Stimulated activated CD4-positive, alpha-beta T cell treated with anti-CD3 and anti-CD28 coated beads, Interleukin-4, amount 100 ng/mL, for 24 hours (primary cell): ENCODE measurements at places on chromosomes 1 and 21.

GRCh38 chr1:56833088-56833487 lies 13.9 kb upstream of the FYB2 start:
- DNase-seq, result no peak

DNA sequence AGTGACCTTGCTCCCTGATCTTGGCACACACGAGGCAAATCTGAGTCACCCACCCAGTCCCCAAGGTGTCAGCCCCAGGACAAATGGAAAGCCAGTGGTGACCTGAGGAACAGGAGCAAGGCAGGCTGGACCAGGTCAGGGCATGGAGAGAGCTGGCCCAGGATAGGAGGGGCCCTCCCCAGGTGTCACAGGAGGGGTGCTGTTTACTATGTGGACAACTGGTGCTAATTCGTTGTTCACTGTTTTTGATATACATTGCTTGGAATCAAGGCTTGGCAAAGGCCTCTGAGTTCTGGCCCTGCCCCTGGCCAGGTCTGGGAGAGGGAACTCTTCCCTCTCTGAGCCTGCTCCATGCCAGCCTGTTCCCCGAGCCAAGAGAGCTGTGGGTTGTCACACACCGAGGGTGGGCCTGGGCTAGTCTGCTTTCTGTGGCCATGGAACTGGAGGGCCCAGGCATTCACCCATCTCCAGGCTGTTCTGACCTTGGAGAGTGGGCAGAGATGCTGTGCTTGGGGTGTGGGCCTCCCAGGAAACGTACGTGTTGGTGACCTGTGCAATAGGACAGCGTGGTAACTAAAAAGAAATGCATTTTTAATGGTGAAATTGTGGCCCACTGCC lies 41.8 kb downstream of the CRYAA start:
- no peak for DNase-seq

- no peak for DNase-seq
Observed at GRCh38 chr1:187078321-187078720, 249.6 kb downstream of the PLA2G4A start.

DNA sequence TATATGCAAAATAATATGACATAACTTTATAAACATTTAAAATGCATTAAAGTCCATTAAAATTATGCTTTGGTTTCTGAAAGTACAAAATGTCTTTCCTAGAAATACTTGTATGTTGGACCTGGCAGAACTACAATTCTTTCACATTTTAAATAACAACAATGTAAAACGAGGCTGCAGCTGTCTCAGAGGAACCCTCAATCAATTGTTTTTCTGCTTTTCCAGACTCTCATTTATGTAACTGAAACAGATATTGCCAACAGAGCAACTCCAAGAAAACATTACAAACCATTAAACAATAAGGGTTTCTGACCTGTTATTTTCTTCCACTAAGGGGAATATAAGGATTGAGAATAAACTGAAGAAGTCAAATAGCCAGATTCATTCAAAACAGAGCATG lies 1193.4 kb downstream of the NCAM2 start:
- no peak for DNase-seq

DNA sequence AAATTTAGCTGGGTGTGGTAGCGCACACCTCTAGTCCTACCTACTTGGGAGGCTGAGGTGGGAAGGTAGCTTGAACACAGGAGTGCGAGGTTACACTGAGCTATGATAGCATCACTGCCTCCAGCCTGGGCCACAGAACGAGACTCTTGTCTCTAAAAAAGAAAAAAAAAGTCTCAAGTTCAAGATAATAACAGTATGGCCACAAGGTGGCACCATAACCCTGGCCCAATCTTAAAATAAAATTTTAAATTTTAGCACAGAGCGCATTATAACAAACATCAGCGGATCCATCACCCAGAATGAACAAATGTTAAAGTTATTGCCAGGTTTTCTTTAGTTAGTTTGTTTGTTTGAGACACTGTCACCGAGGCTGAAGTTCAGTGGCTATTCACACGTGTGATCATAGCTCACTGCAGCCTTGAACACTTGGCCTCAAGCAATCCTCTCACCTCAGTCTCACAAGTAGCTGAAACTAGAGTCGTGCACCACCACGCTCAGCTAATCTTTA lies 2.9 kb upstream of the HTR6 start:
- DNase-seq, result peak; percentile 57

GRCh38 chr1:51518586-51519047 lies 449 bp downstream of the EPS15 start:
- DNase-seq, result peak; percentile 39

GRCh38 chr1:16019644-16020277 lies 1.9 kb upstream of the HSPB7 start:
- DNase-seq, result no peak

DNA sequence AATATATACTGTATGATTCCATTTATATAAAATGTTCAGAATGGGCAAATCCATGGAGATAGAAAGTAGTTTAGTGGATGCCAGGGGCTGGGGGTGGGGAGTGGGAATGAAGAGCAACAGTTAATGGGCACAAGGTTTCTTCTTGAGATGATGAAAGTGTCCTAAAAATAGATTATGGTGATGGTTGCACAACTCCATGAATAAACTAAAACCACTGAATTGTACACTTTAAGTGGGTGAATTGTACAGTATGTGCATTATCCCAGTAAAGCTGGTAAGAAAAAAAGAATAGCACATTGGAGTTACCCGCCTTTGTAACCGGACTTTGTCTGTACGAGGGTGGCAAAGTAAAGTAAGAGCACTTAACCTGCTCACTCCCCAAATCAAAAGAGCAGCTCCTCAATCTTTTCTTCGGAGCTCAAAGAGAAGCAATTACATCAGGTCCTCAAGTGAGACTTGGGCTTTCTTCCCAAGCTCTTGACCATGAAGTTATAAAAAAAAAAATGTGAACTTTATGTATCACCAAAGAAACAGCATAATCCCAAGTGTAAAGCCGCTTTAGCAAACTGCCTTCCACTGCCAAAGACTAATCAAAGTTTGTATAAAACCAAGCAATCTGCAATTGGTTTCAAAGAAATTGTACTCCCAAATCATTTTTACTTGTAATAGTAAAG lies 32.1 kb downstream of the ALDH9A1 start:
- DNase-seq, result no peak

DNA sequence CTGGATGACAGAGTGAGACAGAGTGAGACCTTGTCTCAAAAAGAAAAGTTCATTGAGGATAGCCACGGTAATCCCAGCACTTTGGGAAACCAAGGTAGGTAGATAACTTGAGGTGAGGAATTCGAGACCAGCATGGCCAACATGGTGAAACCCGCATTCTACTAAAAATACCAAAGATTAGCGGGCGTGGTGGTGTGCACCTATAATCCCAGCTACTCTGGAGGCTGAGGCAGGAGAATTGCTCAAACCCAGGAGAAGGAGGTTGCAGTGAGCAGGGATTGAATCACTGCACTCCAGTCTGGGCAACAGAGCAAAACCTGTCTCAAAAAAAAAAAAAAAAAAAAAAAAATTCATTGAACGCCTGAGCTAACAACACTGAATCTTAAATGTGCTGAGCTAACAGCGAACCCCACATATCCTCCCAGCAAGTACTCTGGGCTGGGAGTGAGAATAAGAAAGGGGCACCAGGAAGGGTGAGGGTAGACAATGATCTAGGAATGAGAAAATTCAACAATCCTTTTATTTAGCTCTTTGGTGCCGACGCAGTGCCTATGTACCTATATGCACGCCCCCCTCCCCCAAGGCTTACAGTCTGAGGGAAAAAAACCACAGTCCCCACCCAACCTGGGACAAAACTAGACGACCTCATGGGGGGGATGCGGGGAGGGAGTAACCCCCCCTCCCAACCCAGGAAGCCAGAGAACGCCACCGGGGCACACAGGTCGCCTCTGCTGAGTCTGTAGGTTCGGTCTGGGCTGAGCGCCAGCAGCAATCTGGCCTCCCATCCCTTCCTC lies 1.4 kb upstream of the CACNA1S start:
- no peak for DNase-seq

DNA sequence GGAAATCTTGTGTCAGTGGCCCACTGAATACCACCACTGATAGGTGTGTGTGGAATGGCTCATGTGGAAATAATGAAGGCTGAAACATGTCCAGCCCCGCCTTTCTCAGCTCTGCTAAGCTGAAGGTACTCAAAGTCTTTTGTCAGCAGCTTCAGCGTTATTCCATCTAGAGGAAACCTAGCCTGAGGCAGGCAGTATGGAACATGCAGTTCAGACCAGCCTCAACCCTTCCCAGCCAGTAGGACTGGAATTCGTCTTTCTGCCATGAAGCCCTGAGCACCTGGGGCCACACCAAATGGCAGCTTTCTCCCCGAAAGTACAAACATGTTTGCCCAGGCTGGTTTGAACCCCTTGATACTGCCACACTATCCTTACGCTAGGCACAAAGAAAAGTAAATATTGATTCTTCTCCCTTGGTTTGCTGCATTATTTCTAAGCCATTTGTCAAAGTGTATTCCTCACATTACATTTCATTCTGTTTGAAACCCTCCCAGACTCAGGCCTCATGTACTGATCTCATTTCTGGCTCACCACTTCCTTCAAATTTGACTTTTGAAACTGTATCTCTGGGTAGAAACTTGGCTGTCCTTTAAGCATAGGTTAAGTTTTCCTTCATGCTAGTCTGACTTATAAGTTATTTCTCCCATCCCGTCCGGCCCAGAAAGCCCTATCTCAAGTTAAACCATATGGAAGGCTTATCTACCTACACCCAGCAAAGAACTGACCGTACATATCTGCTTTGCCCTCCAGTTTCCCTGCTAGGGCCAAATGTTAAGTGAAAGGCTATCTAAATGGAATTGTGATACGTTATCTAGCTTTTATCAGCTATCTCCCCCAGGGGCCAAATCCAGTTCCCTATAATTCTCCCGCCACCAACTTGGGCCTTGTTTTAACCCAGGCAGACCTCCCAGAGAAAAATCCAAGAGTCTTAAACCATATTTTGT lies 45.7 kb upstream of the HOOK1 start:
- no peak for DNase-seq

DNA sequence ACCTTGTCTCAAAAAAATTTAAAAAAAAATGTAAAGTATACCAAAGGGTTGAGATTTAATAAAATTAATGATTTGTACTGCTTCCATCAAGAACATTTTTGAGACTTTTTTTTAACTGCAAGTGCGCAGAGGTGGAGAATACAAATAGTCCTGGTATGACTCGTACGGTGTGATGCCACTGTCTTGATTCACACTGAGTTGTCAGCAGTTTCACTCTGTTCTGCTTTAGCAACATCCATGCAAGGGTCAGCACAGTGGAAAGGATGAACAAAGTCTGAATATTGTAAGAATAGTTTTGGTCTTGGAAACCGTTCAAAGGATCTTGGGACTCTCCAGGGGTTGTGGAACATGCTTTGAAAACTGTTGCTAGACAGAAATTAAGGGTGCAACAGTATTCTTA lies 40.2 kb downstream of the EXO1 start:
- no peak for DNase-seq

DNA sequence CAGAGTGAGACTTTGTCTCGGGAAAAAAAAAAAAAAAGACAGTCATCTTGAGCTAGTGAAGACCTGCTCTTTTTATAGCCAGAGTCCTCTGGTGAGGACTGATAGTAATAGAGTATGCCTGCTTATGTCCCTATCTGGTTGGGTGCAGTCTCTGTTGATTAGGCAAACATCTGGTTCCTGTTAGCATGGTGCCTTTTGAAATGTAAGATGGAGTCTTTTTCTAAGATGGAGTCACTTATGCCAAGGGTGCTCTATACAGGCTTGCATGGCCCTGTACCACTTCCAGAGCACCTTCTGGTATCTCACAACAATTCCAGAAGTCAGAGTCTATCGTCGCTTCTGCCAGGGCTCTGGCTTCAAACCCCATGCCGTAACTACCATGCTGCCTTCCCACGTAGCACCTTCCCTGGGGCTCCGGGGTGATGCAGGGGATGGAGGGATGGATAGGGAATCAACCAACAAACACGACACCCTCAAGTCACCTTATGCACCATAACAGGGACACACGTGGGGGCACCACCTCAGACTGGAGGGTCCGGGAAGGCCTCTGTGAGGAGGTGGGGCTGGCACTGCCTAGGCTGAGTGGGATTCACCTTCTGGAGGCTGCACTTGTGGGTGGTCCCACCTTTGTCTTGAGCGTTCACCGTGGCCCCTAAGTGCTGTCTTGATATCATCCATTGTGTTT lies 11.6 kb upstream of the PADI6 start:
- DNase-seq, result no peak

GRCh38 chr1:109989506-109990301 lies 5.1 kb downstream of the AHCYL1 start:
- no peak for DNase-seq

DNA sequence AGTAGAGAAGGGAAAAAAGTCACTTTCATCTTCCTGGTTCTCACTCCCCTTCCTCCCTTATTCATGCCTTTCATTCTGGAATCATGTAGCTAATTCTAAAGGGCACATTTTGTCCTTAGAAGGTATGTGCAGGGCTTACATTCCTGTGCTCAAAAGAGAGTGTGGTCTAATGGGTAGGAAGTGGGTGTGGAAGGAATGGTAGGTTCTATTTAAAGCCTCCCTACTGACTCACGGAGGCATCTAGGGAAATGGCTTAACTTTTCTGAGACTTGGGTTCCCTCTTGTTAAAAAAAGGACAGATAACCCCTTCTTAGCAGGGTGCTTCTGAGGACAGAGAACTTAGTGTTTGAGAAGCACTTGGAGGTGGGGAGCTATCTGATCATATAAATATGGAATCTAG lies 249.3 kb upstream of the DUSP10 start:
- no peak for DNase-seq

- no peak for DNase-seq
Observed at GRCh38 chr1:10775763-10776162, 20.7 kb downstream of the CASZ1 start.

GRCh38 chr1:244047621-244048255 lies 3.3 kb upstream of the ZBTB18 start:
- no peak for DNase-seq

GRCh38 chr1:83807821-83808220 lies 191.1 kb downstream of the TTLL7 start:
- DNase-seq, result no peak

DNA sequence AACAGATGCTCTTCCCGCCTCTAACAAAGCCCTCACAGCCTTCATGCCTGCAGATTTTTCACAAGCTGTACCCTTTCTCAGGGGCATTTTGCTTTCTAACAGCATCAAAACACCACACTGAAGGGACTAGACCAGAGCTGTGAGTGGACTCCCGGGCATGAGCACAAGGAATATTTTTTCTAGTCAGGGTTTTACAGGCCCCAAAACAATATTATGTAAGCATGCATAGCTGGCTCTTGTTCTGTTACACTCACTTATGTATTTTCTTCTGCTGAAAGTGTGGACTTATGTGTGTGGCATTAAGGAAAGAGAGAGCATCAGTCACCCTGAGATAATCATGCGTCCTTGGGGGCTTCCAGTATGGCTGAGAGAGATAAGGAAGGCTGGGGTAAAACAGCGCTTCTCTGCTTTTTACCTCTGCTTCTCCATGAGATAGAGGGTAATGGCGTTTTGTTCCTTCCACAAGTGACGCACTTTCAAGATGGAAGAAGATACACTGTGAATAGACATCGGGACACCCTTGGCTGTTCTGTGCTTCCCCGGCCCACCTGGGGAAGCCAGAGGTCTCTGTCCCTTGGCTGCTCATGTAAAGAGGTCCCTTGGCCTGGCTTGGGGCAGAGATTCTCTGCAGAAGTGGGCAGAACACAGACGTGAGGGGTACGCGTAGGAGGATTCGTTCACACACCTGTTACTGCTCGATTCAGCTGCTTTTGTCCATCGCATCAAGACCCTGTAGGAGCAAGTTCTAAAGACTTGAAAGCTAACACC lies 266.7 kb upstream of the RAB4A start:
- DNase-seq, result no peak

GRCh38 chr1:96145492-96145891 lies 576.1 kb upstream of the PTBP2 start:
- DNase-seq, result no peak

- no peak for DNase-seq
Observed at GRCh38 chr1:167532964-167533824, 14.9 kb upstream of the CD247 start.
